T-helper 17 cell (primary cell): ENCODE measurements at places on chromosomes 3 and 15.

GRCh38 chr15:27683121-27683520, 416.0 kb downstream of the OCA2 start:
- H3K27ac ChIP-seq = no peak overlapping the region
- no peak overlapping the region for H3K4me3 ChIP-seq
- H3K4me1 ChIP-seq = no peaks in the 10 kb centered on the region
- H3K27me3 ChIP-seq = no peaks in the 10 kb centered on the region
- no peak for DNase-seq

GRCh38 chr3:123745184-123745855, 138.8 kb downstream of the MYLK start:
- H3K27ac ChIP-seq = no peak overlapping the region
- H3K27me3 ChIP-seq = peaks cover 34% of the 10 kb centered on the region
- DNase-seq = no peak
- H3K4me3 ChIP-seq = no peak overlapping the region

GRCh38 chr3:164030194-164030593, 1048.1 kb downstream of the SI start:
- no peaks in the 10 kb centered on the region for H3K36me3 ChIP-seq
- H3K4me3 ChIP-seq = no peak overlapping the region
- no peaks in the 10 kb centered on the region for H3K4me1 ChIP-seq
- no peak for DNase-seq

- H3K4me3 ChIP-seq = no peak overlapping the region
- no peak for DNase-seq
- H3K27me3 ChIP-seq = no peaks in the 10 kb centered on the region
Observed at GRCh38 chr3:112009670-112010069, 10.9 kb downstream of the TAGLN3 start.

GRCh38 chr15:34248190-34248589, 23.4 kb downstream of the EMC4 start:
- no peak overlapping the region for H3K4me3 ChIP-seq
- H3K4me1 ChIP-seq = peaks cover 6% of the 10 kb centered on the region
- H3K27me3 ChIP-seq = no peaks in the 10 kb centered on the region
- no peak for DNase-seq
- H3K27ac ChIP-seq = no peak overlapping the region
- H3K36me3 ChIP-seq = peaks cover 10% of the 10 kb centered on the region

DNA sequence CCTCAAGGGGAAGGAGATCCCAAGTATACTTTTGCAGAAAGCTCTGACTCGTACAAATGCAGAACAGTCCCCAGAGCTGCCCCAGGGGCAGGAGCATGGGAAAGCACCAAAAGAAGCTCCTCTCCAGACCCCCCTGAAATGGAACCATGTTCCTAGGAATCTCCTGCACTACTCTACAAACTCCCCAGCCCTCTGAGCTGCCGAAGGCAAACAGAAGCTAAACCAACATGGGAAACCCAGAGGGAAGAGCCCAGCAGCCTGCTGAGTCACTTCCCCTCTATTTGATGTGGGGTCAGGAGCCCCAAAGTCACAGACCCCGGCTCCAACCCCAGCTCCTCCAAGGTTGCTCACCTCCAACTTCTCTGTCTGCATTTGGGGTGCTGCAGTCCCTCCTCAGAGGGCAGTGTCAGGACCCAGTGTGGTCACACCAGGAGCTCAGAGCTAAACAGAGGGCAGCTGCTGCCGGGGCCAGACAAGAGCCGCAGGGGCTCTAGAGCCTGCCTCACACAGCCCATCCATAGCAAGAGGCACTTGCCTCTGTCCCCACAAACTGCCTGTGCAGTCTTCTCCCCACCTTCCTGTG, 3.8 kb upstream of the PLXNA1 start:
- H3K4me3 ChIP-seq = no peak overlapping the region
- no peak overlapping the region for H3K27ac ChIP-seq
- H3K27me3 ChIP-seq = peaks cover 16% of the 10 kb centered on the region
- DNase-seq = no peak

DNA sequence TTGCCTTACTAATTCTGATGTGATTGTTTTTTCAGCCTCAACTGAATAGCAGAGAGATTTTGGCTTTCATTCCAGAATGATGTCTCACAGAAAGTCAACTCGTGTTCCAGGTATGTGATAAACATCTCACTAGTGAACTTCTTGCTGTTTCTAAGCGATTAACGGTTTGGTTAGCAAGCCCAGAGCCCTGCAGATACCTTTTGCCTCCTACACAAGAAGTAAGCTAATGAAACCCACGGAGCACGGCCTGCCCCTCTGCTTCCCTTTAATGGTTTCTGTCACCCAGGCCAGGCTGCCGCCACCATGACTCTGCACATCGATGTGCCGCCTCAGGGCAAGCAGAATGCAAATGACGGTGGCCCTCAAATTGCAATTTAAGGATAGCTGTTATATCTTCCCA, 155.9 kb upstream of the ICE2 start:
- peak overlapping the region; percentile 78 for H3K27ac ChIP-seq
- no peak for DNase-seq
- peaks cover 21% of the 10 kb centered on the region for H3K4me1 ChIP-seq
- no peaks in the 10 kb centered on the region for H3K27me3 ChIP-seq

DNA sequence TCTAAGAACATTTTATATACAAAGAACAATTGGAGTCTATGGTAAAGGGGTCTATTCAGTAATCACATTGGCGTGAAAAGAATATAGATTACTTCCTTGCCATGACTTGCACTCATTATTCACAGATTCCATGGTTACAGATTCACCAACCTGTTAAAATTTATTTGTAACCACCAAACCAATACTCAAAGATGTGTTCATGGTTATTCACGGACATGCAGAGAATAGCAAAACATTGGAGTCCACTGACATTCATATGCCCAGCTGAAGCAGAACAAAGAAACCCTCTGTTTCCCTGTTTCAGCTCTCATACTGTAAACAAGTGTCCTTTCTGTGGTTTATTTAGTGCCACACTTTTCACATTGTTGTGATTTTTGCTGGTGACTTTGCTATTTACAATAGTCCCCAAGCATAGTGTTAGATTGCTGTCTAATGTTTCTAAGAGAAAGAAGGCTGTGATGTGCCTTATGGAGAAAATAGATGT, 185.8 kb upstream of the TTC14 start:
- DNase-seq = no peak
- no peaks in the 10 kb centered on the region for H3K27me3 ChIP-seq
- no peak overlapping the region for H3K4me3 ChIP-seq
- no peaks in the 10 kb centered on the region for H3K36me3 ChIP-seq
- H3K4me1 ChIP-seq = no peaks in the 10 kb centered on the region
- H3K27ac ChIP-seq = no peak overlapping the region

GRCh38 chr15:89179966-89180875, 41.2 kb downstream of the RLBP1 start:
- H3K4me1 ChIP-seq = peaks cover 10% of the 10 kb centered on the region
- H3K27ac ChIP-seq = peak overlapping the region; percentile 45
- DNase-seq = no peak
- H3K36me3 ChIP-seq = peaks cover 3% of the 10 kb centered on the region
- H3K4me3 ChIP-seq = no peak overlapping the region
